Adrenal gland (tissue), 19 donors: ENCODE measurements at places on chromosomes 3 and 15.
A peak's percentile ranks its signal among the peaks of the same experiment; 100 is the strongest.

DNA sequence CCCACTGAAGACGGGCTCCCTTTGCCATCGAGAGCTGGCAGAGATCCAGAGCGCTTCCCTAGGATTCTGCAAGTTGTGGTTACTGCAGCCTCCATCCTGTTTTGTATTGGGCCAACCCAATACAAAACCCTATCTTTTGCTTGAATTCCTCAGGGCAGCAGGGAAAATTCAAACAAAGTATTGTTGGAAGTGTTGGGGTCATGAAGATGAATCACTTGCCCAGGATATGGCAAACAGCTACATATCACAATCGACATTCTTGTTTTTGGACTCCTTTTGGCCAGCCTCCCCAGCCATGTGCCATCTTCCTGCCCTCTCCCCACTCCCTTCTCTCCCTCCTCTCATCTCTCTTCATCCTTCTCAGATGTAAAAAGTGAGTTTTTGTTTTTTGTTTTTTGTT lies 100.0 kb upstream of the TRIM42 start:
- DNase-seq = no peak

DNA sequence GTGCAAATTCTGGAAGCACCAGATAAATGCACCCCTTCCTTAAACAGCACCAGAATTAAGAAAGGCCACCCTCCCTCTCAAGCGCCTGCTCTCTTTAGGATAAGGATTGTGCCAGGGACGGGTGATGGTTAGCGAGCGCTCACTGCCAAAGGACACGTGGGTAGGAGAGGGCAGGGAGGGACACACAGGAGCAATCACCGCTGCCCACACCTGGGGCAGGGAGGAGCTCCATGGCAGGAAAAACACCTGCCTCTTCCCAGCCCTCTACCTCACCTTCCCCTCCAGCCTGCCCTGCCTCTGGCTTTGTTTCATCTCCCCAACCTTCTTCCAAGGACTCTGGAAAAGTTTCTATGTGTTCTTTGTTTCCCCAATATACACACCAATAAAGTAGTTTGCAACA lies 7.3 kb upstream of the SPATA12 start:
- DNase-seq = no peak

DNA sequence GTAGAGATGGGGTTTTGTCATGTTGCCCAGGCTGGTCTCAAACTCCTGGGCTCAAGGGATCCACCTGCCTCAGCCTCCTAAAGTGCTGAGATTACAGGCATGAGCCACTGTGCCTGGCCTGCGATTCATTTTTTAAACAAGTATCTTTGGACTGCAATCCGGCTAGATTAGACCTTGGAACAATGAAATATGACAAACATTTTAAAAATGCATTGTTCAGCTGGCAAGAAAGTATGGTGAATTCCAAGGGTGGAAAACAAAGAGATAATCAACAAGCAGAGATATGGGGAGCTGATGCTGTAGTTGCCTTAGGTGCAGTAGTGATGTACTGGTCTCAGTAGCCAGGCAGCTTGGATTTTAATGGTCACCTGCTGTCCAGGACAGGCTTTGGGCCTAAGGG lies 95.8 kb upstream of the GOLGA8J start:
- DNase-seq = no peak

GRCh38 chr3:121979246-121979645 lies 42.8 kb downstream of the ILDR1 start:
- DNase-seq = no peak

DNA sequence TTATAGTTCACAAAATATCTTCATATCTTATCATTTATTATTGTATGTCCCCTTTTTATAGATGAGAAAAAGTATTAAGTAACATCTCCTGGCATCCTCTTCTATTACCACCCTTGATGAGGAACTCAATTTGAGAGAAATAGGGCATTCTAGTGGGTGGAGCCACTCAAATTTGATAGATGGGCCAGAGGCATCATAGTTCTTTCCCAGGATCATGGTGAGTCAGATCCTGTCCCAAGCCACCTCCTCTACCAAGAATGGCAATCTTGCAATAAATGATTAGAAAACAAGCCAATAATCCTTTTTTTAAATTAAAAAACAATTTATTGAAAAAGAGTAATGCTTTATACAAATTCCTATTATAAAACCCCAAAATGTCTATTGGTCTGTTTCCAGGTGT lies 16.8 kb downstream of the CLDN1 start:
- DNase-seq = no peak

DNA sequence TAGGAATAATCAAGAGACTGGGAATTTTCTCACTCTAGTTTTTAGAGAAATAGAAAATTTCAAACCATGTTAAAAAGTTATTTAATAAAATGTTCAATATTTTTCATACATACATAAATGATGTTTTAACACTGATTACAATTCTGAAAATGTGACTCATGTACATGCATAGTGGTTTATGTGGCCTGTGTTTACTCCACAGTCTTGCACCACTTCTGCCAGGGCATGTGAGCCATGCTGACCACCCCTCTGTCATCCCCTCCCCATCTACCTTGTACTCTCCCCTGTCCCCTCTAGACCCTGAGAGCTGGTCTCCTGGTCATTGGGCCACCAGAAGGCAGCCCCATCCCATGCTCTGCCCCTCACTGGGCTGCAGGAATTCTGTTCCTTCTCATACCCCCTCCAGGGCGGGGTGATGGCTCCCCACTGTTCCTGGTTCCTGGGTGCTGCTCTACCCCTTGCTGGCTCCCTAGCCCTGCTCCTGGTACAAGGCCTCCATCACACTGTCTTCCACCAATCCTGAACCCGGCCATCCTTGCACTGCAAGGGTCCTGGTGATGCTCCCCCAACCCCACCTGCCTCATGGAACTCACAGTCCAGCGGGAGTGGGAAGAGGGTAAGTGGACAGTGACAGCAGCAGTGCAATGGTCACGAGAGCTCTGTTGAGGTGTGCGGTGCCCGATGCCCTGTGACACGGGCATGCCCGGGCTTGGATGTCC lies 24.2 kb upstream of the SLC41A3 start:
- no peak for DNase-seq

GRCh38 chr3:28218071-28218916 lies 23.1 kb upstream of the CMC1 start:
- DNase-seq = no peak

DNA sequence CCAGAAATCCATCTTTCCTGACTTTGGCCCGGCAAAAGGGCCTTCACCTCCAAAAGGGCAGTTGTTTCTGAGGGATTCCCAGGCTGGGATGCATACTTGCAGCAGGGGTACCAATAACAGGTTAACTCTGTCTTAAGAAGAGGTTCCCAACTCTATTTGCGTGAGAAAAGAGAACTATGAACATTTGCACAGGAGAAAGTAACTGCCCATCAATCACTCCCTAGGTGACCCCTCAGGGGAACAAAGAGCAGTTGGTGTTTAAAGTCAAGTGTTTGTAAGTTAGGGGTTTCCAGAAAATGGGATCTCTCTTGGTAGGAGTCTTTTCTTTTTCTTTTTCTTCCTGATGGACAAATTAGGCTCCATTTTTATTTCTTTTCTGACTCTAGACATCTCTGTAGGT lies 97.3 kb downstream of the EPHB1 start:
- DNase-seq = no peak

- no peak for DNase-seq
These were observed 59.7 kb downstream of the RPN1 start for GRCh38 chr3:128590948-128591347.

GRCh38 chr3:168094877-168095610 lies 680 bp downstream of the GOLIM4 start:
- peak; percentile 79 for DNase-seq

DNA sequence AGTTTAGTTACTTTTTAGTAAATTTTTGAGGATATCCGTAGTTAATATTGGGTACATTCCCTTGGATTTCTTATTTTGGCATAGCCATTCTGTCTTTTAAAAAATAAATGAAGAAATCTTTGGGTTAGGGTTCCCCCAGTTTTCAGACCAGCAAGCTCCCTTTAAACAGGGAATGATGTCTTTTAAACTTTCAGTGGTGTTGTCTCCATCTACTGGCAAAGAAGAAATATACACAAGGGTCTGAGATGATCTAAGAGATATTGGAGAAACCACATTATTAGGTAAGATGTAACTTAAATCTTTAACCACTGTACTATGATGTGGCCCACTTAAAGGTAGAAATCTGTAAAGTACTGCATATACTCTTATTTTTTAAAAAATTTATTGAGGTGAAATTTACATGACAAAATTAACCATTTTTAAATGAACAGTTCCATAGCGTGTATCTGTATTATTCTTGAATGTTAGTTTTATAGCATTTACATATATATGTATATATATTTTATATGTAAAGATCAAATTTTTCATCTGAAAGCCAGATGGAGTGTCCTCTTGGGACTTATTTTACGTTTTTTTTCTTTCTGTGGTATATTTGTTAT lies 35.1 kb upstream of the EIF3J start:
- DNase-seq = no peak

DNA sequence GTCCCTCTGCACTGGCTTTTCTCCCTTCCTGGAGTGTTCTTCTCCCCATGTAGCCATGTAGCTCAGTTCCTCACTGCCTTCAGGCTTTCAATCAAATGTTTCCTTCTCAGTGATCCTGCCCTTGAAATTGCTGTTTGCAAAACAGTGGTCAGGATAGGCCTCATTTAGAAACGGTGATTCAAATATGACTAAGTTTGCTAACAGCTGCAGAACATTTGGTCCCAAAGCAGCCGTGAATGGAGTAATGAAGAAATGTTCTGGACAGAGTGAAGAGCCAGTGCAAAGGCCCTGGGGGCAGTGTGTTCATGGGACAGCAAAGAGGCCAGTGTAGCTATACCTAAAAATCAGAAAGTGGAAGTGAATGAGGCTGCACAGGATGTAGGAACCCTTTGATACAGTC lies 223.4 kb downstream of the FEZF2 start:
- DNase-seq = no peak

DNA sequence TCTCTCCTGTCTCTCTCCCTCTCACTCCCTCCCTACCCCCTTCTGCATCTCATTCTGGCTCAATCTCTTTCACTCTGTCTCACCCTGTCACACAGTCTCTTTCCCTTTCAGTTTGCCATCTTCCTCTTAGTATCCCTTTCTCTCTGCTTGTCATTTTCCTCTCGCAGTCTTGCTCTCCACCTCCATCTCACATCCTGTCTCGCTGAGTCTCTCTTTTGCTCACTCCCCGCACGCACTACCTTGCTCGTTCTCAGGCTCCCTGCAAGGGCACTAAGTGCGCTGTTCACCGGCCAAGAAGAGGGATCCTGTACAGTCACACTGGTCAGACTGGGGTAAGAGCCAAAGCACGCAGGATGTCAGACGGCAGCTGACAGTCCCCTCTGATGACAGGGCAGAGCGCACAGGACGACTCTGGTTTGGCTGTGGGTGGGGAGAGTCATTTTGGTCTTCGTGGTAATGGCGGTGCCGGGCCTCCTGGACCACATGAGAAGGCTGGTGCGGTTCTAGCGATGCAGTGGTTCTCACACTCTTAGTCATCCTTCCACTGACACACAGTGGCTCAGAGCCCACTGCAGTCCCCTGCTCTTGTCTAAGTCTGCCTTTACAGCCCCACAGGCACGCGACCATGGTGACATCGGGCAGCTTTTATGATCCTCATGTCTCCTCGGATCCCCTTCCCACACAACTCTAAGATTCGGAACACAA lies 356.8 kb downstream of the FOXP1 start:
- no peak for DNase-seq

GRCh38 chr3:69540706-69541581 lies 155.1 kb upstream of the FRMD4B start:
- DNase-seq = no peak

DNA sequence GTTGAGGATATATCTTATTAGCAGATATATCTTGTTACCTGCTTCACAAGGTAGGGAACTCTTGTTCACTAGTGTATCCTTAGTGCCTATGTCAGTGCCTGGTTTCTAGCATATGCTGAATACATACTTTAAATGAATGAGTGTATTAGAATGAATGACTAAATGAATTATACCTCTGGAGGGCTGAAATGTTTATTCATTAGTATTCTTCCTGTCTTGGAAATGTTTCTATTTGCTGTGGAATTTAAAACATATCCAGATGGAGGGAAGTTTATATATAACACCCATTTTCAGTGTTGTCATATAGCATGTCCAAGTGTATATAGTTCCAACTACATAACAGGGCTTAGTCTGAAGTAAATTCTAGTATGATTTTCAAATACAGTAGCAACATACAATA lies 581.5 kb downstream of the TBL1XR1 start:
- no peak for DNase-seq

GRCh38 chr3:52721730-52722008 lies 15.8 kb downstream of the SPCS1 start:
- no peak for DNase-seq

- DNase-seq = no peak
These were observed 420.9 kb downstream of the MAGI1 start for GRCh38 chr3:65617787-65618186.

- no peak for DNase-seq
These were observed 226.3 kb downstream of the MCTP2 start for GRCh38 chr15:94457661-94458060.

DNA sequence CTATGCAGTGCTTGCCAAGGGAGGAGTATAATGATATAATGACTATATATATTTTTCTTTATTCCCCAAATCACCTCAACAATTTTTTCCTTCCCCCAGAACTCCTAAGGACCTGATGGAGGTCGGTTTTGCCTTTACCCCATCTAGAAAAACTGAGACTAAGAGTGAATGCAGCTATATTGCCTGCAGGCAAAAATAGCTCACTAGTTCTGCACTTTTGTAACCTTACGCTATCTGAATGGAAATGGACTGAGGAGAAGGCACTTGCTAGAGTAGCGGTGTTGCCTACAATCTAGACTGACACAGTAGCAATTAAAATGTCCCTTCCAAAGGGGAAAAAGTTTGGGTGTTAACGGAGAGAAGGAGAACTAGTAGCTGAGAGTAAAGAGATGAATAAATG lies 379.5 kb upstream of the SEMA6D start:
- DNase-seq = no peak

DNA sequence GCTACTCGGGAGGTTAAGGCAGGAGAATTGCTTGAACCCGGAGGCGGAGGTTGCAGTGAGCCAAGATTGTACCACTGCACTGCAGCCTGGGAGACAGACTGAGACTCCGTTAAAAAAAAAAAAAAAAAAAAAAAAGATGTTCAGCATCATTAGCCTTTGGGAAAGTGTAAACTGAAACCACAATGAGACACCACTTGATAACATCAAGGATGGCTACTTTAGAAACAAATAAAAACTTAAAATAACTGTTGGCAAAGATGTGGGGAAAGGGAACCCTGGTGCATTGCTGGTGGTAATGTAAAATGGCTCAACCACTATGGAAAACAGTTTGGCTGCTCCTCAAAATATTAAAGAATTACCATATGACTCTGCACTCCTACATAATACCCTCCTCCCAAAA lies 1.9 kb downstream of the LEO1 start:
- no peak for DNase-seq
